ENCODE measurements at places on chromosomes 3 and 15. TPM values are rescaled to one million over a fixed set of nuclear protein-coding genes. Genes with fewer than 3 reads are reported as not detected.
A peak's percentile ranks its signal among the peaks of the same experiment; 100 is the strongest.

GRCh38 chr3:8458238-8458661, 43.4 kb upstream of the LMCD1 start:
- no peak for DNase-seq
- no peak overlapping the region for H3K4me3 ChIP-seq
- H3K27me3 ChIP-seq = no peaks in the 10 kb centered on the region
- peaks cover 13% of the 10 kb centered on the region for H3K4me1 ChIP-seq

DNA sequence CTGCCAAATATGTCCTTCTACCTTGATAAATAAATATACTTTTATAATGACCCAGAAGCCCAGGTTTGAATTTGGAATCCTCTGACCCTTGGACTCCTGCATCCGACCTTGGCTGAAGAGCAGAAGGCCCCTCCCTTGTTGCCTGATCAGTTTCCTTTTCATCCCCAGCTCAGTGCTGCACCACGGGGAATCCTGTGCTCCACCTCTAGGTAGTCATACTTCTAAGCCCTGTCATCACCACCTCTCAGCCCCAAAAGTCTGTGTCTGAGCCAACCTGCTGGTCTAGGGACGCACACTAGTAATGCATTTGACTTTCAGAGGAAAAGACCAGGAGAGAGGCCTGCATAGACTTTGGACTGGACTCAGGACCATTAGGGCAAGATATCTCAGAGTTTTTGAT, 310.6 kb downstream of the NLGN1 start:
- DNase-seq = no peak
- H3K36me3 ChIP-seq = no peaks in the 10 kb centered on the region
- no peaks in the 10 kb centered on the region for H3K27me3 ChIP-seq
- no peak overlapping the region for H3K4me3 ChIP-seq
- no peak overlapping the region for H3K27ac ChIP-seq

Gene GP5
- total RNA-seq = 0.81 TPM

Gene KBTBD13
- total RNA-seq = not detected

- DNase-seq = peak; percentile 95
- H3K27ac ChIP-seq = peak overlapping the region; percentile 68
- H3K4me1 ChIP-seq = peaks cover 29% of the 10 kb centered on the region
- no peak overlapping the region for H3K4me3 ChIP-seq
- H3K36me3 ChIP-seq = no peaks in the 10 kb centered on the region
Observed at GRCh38 chr3:64798316-64798715, 110.5 kb upstream of the ADAMTS9 start.

DNA sequence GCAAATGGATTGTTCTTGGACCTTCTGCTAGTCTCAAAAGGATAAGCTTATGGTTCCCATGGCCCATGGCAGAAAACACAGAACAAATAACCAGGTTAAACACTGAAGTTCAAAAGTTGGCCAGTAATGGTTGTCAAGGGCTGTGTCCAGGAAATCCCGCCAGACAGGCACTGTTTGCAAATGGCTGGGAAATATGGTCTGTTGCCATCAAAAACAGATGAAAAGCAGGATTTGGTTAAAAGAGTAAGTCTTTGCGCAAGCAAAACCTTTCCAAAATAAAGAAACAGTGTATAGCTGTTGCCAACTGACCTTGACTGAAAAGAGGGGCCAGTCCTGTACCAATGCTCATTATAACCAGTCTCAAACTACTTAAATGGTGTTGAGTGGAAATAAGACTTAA, 58.6 kb downstream of the WWTR1 start:
- peaks cover 26% of the 10 kb centered on the region for H3K4me1 ChIP-seq
- H3K27me3 ChIP-seq = no peaks in the 10 kb centered on the region
- no peak overlapping the region for H3K27ac ChIP-seq
- no peak overlapping the region for H3K4me3 ChIP-seq

DNA sequence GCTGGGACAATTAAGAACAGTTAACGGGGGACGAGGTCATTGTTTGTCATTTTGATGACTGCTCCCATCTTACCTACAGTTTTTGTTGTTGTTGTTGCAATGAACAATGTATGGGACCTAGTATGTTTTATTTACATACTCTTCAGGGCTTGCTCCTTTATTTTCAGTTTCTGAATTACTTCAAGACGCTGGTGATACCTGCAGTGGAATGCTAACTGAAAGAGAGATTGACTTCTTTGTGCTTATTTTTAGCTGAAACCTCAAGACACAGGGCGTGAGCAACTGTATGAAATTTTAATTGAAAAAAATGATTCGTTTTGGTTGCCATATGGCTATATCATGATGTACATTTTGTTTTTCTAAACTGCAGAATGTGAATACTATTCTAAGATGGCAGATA, 297.9 kb downstream of the EDEM1 start:
- H3K36me3 ChIP-seq = no peaks in the 10 kb centered on the region
- DNase-seq = no peak
- H3K27ac ChIP-seq = no peak overlapping the region
- H3K4me1 ChIP-seq = no peaks in the 10 kb centered on the region
- no peak overlapping the region for H3K4me3 ChIP-seq

Gene WNT7A
- total RNA-seq = not detected

DNA sequence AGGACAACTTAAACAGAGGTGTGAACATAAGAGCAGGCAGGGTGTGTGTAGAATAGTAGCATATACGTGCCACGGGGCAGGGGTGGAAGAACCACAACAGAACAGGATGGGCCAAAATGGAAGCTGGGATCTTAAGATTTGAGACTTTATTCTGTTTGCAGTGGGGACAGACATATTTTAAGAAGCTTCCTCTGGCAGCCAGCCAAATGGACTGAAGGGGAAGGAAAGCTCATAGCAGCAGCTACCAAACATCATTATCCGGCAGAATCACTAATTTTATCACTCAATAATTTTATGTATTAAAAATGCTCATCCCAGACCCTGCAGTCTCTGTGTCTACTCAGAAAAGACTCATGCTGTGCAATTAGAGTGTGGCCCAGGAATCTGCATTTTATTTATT, 130.9 kb upstream of the CTDSPL start:
- DNase-seq = no peak
- no peaks in the 10 kb centered on the region for H3K27me3 ChIP-seq
- no peaks in the 10 kb centered on the region for H3K36me3 ChIP-seq
- no peak overlapping the region for H3K4me3 ChIP-seq

DNA sequence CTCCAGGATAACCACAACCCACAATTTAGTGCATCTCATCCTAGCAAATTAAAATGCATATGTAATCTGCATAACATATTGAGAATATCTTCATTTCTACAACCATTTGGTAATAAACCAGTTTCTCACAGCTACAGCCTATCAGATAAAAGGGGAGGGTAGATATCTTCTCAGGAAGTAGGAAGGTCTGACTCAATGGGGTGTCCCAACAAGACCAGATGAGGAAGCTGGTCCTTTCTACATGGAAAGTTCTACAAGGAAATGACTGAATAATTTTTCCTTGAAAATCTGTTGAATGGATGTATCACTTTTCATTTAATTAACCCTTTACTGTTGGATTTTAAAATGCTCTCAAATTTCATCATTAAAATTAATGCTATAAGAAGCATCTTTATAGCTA, 17.4 kb upstream of the TMPRSS7 start:
- no peak for DNase-seq
- no peak overlapping the region for H3K4me3 ChIP-seq
- H3K4me1 ChIP-seq = peaks cover 9% of the 10 kb centered on the region
- H3K27ac ChIP-seq = no peak overlapping the region
- no peaks in the 10 kb centered on the region for H3K36me3 ChIP-seq

DNA sequence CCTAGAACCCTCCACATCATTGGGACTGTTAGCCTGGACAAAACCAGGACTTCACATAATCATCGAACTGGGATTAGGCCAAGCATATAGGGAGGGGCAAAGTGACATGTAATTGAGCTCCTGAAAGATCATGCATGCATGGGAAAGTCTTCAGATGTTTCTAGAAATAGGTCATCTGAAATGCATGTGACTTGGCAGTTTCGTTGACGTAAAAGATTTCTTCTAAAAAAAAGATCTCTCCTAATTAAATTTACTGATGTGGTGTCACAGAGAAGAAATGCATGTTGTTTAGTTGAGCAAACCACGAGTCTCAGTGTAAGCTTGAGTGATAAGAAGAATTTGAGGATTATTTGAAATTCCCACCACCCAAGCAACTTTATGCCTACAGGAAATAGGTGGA, 70.0 kb upstream of the LIMD1 start:
- no peaks in the 10 kb centered on the region for H3K27me3 ChIP-seq
- no peak overlapping the region for H3K4me3 ChIP-seq
- H3K36me3 ChIP-seq = no peaks in the 10 kb centered on the region
- no peaks in the 10 kb centered on the region for H3K4me1 ChIP-seq
- DNase-seq = no peak
- H3K27ac ChIP-seq = no peak overlapping the region

GRCh38 chr3:14699643-14700042, 24.7 kb downstream of the C3orf20 start:
- no peak overlapping the region for H3K27ac ChIP-seq
- no peak overlapping the region for H3K4me3 ChIP-seq
- DNase-seq = peak; percentile 86
- no peaks in the 10 kb centered on the region for H3K27me3 ChIP-seq

DNA sequence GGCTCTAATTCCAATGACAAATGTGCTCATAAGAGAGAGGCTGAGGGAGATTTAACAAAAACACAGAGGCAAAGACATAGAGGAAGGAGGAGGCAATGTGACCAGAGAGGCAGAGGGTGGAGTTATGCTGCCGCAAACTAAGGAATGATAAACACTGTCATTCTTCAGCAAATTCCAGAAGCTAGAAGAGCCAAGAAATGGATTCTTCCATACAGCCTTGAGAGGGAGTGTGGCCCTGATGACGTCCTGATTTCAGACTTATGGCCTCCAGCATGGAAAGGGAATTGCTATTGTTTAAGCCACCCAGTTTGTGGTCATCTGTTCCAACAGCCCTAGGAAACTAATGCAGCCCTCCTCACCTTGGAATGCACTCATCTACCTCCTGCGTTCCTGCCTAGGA, 30.5 kb downstream of the CD47 start:
- no peaks in the 10 kb centered on the region for H3K36me3 ChIP-seq
- H3K4me3 ChIP-seq = no peak overlapping the region
- no peaks in the 10 kb centered on the region for H3K4me1 ChIP-seq
- no peak overlapping the region for H3K27ac ChIP-seq

GRCh38 chr3:128495435-128495970, 2.5 kb upstream of the GATA2 start:
- no peak overlapping the region for H3K4me3 ChIP-seq
- peaks cover 12% of the 10 kb centered on the region for H3K27me3 ChIP-seq
- no peak for DNase-seq
- H3K4me1 ChIP-seq = peaks cover 29% of the 10 kb centered on the region

DNA sequence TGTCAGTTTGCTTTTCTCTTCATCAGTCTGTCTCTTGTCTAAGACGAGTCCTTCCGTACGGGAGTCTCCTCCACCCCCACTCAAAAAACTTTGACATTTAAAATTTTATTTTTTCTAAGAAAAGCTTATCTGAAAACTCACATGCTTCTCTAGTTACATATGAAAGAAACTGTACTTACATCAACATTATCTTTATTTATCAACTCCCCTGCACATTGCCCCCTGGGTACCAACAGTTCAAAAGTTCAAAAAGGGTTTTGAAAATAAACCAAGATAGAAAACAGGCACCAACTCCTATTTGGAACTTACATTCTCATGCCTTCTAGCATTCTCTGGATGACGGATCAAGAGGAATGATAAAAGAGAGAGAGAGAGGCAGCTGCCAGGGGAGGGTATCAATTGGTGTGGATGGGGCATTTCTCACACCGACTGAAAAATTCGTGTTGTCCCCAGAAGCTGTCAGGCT, 182.5 kb downstream of the FOXP1 start:
- no peak overlapping the region for H3K27ac ChIP-seq
- no peaks in the 10 kb centered on the region for H3K27me3 ChIP-seq
- H3K4me1 ChIP-seq = peaks cover 21% of the 10 kb centered on the region
- no peak overlapping the region for H3K4me3 ChIP-seq
- no peak for DNase-seq
- H3K36me3 ChIP-seq = no peaks in the 10 kb centered on the region

- H3K4me1 ChIP-seq = peaks cover 12% of the 10 kb centered on the region
- H3K27ac ChIP-seq = peak overlapping the region; percentile 10
- H3K27me3 ChIP-seq = no peaks in the 10 kb centered on the region
- no peaks in the 10 kb centered on the region for H3K36me3 ChIP-seq
- DNase-seq = peak; percentile 40
Observed at GRCh38 chr3:100972867-100973266, 20.4 kb downstream of the ABI3BP start.

DNA sequence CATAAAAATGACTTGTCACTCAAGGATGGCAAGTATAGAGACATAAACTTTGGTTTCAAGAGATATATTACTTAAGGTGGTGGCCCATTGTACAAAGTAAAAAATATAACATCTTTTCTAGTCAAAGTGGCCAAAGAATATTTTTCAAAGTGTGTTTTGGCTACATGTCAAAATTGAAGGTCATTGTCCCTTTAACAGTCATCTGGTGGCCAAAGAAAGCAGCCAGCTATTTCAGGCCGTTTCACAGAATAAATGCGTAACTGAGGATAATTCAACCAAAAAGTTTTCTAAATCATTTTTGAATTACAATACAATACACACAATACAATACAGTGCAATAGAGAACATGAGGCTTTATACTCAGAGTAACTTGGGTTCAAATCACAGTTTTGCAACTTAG, 4.2 kb upstream of the CDIN1 start:
- no peaks in the 10 kb centered on the region for H3K4me1 ChIP-seq
- no peak overlapping the region for H3K27ac ChIP-seq
- no peaks in the 10 kb centered on the region for H3K27me3 ChIP-seq
- H3K36me3 ChIP-seq = no peaks in the 10 kb centered on the region

DNA sequence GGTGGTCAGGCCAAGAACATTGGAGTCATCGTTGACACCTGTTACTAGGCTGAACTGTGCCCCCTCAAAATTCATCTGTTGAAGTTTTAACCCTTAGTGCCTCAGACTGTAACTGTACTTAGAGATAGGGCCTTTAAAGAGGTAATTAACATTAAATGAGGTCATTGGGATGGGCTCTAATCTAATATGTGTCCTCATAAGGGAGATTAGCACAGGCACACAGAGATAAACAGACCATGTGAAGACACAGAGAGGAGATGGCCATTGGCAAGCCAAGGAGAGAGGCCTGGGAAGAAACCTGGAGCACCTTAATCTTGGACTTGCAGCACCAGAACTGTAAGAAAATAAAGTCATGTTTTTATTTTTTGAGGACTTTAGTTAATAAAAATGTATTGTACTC, 59.6 kb downstream of the PLCL2 start:
- no peaks in the 10 kb centered on the region for H3K36me3 ChIP-seq
- DNase-seq = no peak
- no peak overlapping the region for H3K4me3 ChIP-seq
- no peaks in the 10 kb centered on the region for H3K4me1 ChIP-seq
- no peaks in the 10 kb centered on the region for H3K27me3 ChIP-seq

- H3K27me3 ChIP-seq = no peaks in the 10 kb centered on the region
- no peak overlapping the region for H3K4me3 ChIP-seq
- peaks cover 31% of the 10 kb centered on the region for H3K4me1 ChIP-seq
- H3K36me3 ChIP-seq = no peaks in the 10 kb centered on the region
- no peak for DNase-seq
- H3K27ac ChIP-seq = no peak overlapping the region
Observed at GRCh38 chr15:40293905-40294895, 11.3 kb upstream of the ANKRD63 start.

- H3K36me3 ChIP-seq = no peaks in the 10 kb centered on the region
- H3K4me3 ChIP-seq = no peak overlapping the region
- no peaks in the 10 kb centered on the region for H3K27me3 ChIP-seq
- no peak for DNase-seq
- no peaks in the 10 kb centered on the region for H3K4me1 ChIP-seq
Observed at GRCh38 chr3:140128217-140128616, 193.2 kb downstream of the CLSTN2 start.

Data from thyroid gland (tissue), 4 donors.